Epithelial cell of alveolus of lung (primary cell): ENCODE measurements at places on chromosomes 5 and 9. TPM values are rescaled to one million over a fixed set of nuclear protein-coding genes. Genes with fewer than 3 reads are reported as not detected.

Gene MSMP
- not detected in 2 replicates for total RNA-seq

Gene GABRA1
- not detected in 2 replicates for total RNA-seq

Gene TUSC1
- 11.5 and 16.0 TPM in 2 replicates for total RNA-seq

Gene CCL21
- total RNA-seq = not detected in 2 replicates

Gene SH3TC2
- 0.48 and 0.52 TPM in 2 replicates for total RNA-seq

Gene SEPTIN8
- total RNA-seq = 37.9 and 50.1 TPM in 2 replicates

Gene THOC3
- 52.9 and 58.8 TPM in 2 replicates for total RNA-seq

Gene KCNIP1
- total RNA-seq = not detected in 2 replicates

Gene GLDC
- total RNA-seq = 0.13 and 2.2 TPM in 2 replicates

Gene DRD1
- total RNA-seq = not detected in 2 replicates

Gene UBE2QL1
- not detected in 2 replicates for total RNA-seq

Gene PCDHA11
- total RNA-seq = not detected in 2 replicates
